ENCODE measurements at places on chromosomes 7 and 10.

DNA sequence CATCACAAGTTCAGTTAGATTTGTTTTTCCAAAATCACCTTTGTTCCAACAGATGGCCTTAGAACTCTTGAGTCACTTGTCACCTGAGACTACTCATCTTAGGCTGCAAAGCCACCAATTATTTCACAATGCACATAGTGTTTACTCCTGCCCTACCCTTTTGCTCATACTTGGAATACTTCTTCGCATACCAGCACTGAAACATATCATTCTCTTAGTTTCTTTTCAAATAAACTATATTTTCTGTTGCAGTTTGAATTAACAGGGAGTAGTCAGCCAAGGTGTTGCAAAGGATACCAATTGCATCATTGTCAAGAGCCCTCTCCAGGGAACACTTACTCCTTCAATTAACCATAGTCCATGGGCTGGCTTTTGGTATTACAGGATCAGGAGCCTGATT lies 71.0 kb downstream of the CASD1 start:
- no peak for DNase-seq

GRCh38 chr7:69358163-69358821 lies 240.0 kb upstream of the AUTS2 start:
- DNase-seq: no peak

DNA sequence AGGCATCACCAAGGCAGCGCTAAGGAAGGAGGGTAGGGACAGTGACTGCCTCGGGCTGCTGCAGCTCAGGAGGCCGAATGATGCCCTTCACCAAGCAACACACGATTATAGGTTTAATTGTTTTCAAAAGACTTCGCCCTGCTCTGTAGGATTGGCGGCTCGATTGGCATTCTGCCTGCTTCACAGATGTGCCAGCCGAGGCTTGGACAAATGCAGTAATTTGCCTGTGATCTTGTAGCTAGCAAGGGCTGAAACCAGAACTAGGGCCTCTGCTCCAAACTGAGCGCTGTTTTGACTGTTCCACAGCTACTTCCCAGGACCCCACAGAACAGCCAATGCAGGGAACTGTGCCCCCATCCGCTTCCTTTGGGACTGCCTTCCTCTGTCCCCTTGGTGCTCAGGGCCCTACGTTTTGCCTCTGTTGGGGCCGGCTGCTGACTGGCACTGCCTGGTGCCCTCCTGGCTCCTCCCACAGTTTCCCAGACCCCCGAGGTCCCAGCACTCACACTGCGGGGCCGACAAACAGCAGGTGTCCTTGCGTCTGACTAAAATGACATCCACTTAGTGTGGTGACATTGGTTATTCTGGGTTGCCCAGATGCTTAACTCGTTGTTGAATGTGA lies 62.6 kb upstream of the EN2 start:
- no peak for DNase-seq

DNA sequence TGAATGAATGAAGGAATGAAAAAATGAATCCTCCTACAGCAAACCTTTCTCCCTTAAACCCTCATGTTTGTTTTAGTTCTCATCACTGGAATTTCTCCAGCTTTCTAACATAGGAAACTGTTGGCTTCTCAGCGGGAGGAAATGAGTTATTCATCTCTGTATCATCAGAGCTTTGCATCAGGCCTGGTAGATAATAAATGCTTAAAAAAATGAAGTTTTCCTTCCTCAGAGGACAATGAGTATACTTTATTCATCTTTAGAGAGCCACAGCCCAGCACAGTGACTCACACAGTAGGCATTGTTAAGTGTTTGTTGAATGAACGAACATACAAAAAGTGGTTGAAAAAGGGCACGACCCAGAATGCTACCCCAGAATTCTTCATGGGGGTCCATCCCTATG lies 62.6 kb downstream of the COL13A1 start:
- no peak for DNase-seq

GRCh38 chr7:98659756-98660155 lies 42.7 kb downstream of the NPTX2 start:
- no peak for DNase-seq

DNA sequence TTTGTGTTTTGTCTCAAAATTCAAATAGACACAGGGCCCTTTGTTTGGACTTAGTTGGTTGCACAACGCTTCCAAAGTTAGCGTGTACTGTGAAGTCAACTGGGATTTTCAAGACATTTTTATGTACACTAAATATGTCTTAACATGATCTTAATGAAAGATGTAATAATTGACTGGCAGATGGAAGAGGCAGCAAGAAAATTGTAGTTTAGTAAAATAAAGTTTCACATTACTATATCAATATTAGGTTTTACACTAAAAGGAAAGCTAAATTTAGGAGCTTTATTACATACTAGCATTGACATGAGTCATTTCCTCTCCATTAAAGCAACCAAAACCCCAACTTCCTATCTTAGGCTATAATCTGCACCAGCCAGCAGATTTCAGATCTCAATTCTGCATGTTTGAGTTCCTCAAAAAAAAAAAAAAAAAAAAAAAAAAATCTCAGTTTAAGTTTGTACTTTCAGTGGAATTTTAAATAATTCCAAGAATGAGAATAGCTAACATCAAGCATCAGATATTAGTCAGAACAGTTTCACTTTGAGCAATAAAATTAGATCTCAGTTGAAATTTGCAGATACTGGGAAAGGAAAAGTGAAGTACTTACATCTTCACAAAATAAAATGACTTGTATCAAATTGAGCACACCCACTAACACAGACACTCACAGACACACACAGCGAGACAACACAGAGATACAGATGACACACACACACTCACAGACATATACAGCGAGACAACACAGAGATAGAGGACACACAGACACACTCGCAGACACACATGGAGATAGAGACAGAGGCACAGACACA lies 346.6 kb upstream of the KLF6 start:
- DNase-seq: no peak

DNA sequence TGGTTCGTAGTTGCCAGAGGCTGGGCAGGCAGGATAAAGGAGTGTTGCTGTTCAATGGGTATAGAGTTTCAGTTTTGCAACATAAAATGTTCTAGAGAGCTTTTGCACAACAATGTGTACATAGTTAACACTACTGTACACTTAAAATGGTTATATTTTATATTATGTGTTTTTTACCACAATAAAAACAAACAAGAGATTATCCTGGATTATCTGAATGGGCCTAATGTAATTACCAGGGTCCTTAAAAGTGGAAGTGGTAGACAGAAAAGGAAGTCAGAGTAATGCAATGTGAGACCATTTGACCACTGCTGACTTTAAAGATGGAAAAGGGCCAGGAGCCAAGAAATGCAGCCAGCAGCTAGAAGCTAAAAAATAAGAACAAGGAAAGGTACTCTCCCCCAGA lies 159.7 kb downstream of the SGMS1 start:
- no peak for DNase-seq

GRCh38 chr10:26628395-26628794 lies 69.1 kb upstream of the PDSS1 start:
- no peak for DNase-seq

DNA sequence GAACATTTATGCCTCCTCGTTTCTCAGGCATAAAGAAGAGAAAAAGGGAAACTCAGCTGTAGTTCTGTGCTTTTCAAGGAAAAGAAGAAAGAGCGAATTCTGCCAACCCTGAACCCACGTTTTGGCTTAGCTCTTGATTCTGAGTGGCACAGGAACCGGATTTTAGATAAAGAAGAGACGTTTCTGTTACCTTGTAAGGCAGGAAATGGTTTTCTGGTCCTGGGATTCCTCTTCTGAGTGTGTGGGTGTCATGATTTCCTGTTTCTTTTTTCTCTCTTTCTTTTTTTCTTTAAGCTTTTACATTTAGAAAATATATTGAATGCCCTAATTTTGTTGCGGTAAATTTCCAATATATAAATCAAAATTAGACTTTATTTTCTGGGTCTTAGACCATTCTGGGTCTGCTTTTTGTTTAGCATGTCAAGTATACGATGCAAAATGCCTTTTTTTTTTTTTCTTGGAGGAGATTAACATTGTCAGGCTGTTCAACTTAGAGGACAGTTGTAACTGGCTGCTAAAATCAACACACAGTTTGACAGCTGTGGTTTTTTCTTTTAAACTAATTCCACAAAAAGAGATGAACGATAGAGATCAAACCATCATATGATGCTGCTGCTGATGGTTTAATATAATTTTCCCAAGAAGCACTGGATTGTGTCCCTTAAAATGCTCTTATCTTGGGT lies 190.8 kb downstream of the GATA3 start:
- DNase-seq: no peak

DNA sequence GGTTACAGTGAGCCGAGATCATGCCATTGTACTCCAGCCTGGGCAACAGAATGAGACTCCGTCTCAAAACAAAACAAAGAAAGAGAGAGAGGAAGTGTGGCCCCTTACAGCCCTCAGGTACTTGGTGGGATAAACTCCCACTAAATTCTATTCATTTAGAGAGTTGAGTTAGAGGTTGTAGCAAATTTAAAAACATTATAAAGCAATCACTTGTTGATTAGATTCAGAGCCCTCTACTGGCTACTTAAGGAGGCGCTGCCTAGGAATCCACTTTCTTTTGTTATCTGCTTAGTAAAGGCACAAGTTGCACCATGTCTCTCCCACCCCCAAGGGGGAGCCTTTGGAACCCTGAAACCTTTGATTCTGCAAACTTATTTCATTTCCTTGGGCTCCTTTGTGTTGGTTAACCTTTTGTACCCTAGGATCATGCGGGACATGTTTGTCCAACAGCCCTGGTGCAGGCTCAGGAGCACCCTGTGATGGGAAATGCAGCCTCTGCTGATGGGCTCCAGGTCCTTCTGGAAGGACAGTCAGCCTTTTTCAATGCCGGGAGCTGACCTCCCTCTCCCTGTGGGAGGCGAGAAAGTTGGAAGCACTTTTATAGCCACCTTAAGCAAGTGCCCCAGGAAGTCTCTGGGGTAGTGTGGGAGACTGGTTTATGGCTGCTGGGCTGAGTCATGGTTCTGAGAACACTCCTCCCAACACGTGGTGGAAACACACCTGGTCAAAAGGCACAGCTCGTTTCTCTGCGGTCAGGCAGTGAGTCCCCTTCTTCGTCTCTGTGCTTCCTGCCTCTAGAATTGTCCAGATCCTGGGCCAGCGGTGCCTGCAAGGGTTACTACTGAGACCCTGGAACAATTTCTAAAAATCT lies 2.3 kb downstream of the HKDC1 start:
- no peak for DNase-seq

- DNase-seq: no peak
Measured at GRCh38 chr10:49595713-49596492, 14.2 kb upstream of the SLC18A3 start.

DNA sequence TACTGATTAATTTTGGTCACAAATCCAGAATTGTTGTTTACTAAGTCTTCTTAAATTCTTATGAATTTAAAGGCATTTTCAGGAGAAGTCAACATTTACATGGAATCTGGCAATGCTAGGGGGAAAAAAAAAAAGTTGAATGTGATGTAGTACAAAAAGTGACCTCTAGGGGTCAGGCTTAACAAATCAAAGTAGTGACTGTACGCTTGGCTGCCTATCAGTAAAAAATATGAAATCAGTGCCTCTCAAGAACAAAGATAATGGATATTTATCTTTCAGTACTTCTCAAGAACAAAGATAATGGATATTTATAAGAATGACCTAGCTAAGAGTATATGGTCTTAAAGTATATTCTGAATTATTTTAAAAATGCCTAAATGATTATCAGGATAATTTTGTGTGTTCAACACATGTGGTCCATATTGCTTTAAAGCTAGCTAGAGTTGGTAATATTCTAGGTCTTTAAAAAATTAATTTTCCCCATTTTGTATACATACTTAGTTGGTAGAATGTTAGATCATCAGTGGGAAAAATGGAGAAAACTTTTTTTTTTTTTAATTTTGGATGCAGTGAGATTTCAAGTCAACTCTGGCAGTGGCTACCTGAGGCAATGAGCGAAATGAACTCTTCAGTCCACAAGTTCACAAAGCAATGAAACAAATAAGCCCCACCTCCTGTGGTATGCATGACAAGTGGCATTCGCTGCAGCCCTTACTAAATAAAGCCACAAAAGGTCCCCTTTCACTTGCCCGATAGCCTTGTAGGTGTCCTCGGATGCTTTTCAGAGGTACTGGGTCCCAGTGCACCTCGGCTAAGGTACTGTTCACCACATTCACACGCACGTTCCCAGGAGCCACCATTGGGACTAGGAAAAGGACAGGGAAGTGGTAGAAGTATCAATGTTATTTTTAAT lies 51.2 kb upstream of the LAMB4 start:
- no peak for DNase-seq

GRCh38 chr7:55591282-55591931 lies 19.1 kb upstream of the VOPP1 start:
- no peak for DNase-seq

- DNase-seq: no peak
Measured at GRCh38 chr7:85561706-85562105, 374.9 kb upstream of the SEMA3D start.

DNA sequence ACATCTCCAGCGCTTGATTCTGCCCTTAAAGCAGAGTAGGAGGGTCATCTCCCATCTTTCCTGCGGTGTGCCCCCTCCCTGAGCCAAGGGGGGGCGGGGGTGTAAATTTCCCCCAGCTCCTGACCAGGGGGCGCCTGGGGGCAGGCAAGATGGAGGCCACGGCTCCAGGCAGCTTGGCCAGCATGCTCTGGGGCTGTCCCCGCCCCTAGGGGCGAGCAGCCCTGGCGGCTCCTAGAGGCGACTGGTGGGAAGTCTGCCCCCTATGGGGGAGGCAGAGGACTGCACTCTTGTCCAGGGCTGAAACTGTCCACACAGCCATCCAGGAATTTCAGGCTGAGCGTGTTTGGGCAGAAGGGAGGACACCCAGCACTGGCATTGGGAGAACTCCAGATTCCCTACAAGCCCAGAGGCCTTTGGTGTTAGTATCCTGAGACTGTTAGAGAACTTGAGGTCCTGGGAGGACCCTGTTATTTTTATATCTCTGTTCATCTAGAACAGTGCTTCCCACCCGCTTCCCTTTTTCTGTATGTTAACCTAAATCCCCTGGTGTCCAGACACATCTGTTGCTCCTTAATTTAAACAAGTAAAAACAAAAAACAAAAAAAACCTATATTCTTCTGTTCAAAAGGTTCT lies 4.6 kb downstream of the STRA8 start:
- DNase-seq: no peak
